T-helper 1 cell (primary cell): ENCODE measurements at places on chromosomes 7 and 10.

GRCh38 chr10:78197628-78198272 lies 164.1 kb downstream of the RPS24 start:
- no peak for DNase-seq

GRCh38 chr7:150435390-150436073 lies 14.9 kb upstream of the GIMAP8 start:
- DNase-seq: no peak

DNA sequence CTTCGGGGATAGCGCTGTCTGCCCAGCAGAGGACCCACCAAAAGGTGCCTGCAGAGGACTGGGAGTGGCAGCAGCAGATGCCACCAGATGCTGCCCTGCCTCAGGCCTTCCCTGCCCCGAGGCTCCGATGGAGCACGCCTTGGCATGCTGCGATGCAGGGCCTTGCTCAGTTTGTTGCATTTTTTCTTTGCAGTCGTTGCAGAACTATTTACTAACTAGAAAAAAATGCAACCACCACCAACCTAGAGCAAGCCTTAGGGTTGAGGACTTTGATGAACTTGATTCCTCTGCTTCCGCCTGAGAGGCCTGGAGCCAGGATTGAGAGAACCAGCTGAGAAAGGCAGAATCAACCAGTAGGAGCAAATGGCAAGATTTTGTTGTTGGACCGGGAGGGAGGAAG lies 585.6 kb upstream of the MKI67 start:
- no peak for DNase-seq

DNA sequence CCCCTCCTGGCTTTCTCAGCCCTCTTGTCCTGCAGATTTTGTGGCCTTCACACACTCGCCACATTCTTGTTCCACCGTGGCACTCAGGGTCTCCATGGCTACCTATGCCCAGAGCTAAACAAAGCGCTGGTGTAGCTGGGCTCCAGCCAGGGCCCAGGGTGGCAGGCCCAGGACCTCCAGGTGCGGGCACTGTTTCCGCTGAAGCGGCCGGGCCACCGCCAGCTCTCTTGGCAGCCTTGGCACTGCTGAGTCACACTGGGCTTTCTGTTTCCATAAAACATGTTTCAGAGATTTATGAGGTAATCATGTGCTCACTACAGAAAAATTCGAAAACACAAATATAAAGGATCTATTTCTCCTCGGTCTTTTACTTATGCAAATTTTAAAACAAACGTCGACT lies 51.3 kb downstream of the AOC1 start:
- no peak for DNase-seq

DNA sequence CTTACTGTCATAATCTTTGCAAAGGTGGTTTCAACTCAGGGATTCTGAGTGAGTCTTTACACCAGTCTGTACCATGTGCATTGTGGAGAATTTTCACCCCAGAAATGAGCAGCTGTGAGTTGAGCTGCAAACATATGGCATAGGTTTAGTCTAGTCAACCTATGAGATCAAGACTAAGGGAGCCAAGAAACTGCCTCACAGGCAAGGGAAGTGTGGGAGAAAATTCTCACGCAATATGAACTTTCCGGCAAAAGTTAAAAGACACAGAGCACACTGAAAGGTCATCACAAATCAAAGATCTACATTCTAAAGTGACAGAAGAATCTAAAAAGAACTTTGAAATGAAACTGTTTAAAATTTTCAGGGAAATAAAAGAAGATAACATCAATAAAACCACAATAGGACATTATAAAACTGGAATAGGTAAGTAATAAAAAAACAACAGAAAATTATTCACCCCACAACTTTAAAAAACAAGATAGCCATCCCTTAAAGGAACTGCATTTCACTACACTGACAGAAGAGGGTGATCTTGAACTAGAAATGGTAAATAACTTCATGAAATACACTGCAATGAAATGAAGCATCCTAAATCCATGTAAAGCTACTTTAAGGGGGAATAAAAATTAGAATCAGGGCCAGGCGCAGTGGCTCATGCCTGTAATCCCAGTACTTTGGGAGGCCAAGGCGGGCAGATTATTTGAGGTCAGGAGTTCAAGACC lies 63.5 kb downstream of the LGI1 start:
- DNase-seq: no peak

DNA sequence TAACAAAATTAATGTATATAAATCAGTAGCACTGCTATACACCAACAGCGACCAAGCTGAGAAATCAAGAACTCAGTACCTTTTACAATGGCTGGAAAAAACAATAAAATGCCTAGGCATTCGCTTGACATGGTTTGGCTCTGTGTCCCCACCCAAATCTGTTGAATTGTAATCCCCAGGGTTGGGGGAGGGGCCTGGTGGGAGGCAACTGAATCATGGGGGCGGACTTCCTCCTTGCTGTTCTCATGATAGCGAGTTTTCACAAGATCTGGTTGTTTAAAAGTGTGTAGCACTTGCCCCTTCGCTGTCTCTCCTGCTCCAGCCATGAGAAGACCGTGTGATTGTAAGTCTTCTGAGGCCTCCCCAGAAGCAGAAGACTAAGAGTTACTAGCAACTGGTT lies 8.6 kb downstream of the ZNF786 start:
- no peak for DNase-seq

DNA sequence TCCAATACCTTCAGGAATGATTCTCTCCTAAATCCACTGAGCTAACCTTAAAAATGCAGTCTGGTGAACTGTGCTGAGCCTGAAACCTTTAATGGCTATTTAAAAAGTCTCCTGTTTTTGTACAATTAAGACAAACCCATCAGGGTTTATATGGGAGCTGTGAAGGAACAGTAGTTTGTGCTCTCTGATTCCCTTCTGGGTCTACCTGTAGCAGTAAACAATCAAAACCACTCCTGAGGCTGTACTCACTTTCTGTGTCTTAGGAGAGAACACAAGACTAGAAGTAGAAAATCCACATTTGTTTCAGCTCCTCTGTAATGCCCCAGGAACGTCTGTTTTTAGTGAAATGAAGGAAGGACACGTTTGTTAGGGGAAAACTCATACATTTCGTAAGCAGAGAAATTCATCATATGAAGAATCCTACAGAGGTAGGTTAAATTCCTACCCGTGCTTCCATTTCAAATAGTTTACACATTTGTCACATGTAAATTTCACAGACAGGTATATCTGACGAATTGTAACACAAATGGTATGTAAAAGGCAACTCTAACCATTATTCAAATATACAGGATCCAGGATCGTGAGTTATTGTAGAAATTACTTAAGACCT lies 2.6 kb downstream of the CUX1 start:
- no peak for DNase-seq
